Urinary bladder (tissue), 4 donors: ENCODE measurements at places on chromosomes 5 and 9. TPM values are rescaled to one million over a fixed set of nuclear protein-coding genes. Genes with fewer than 3 reads are reported as not detected.

The ZBTB43 gene
- polyA plus RNA-seq, result 16.8 TPM

The LHX2 gene
- polyA plus RNA-seq, result not detected

The PRR16 gene
- 11.9 TPM for polyA plus RNA-seq

The LRRC19 gene
- not detected for polyA plus RNA-seq

The CMYA5 gene
- polyA plus RNA-seq, result 4.3 TPM

The TEX48 gene
- polyA plus RNA-seq, result not detected

DNA sequence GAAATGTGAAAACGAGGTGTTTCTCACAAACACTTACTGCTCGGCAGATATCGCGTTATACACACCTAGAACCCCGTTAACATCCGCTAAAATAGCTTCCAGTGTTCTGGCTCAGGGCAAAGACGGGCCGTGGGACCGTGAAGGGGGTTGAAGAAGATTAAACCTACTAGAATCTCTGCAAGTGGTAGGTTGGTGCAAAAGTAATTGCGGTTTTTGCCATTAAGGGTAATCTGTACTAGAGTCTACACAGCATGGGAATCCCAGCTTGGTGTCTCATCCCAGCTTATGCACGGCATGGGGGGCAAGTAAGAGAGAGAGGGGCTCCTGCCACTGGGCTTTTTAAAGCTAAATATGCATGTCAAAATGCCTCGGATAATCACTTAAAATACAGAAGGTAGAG is 43.9 kb downstream of the HRH2 start:
- no peak for DNase-seq

DNA sequence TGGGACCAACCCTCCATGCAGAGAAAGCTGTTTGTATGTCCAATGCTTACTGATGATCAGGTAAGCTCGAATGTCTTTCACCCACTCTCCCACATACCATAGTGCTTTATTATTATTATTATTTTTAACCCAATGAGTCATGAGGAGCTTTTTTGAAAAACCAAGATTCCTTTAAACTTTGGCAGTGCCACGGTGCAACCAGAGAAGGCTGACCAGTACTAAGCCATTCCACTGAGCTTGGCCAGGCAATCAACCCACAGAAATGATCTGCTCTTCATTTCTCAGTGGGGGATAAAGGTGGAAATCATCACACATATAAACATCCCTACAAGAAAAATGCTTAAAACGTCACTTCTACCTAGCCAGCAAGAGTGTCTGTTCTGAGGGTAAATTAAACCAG is 35.5 kb downstream of the JAKMIP2 start:
- DNase-seq, result no peak

- no peak for DNase-seq
These were observed 539.2 kb downstream of the TLE1 start for GRCh38 chr9:81150016-81150625.

- DNase-seq, result no peak
These were observed 360.6 kb downstream of the PLK2 start for GRCh38 chr5:58099257-58099656.

- DNase-seq, result no peak
These were observed at the start of gene TRIM7 for GRCh38 chr5:181204826-181205760. TRIM7 (minus strand) TSS chr5:181205196; CDS start chr5:181205110, 86 bp downstream.

DNA sequence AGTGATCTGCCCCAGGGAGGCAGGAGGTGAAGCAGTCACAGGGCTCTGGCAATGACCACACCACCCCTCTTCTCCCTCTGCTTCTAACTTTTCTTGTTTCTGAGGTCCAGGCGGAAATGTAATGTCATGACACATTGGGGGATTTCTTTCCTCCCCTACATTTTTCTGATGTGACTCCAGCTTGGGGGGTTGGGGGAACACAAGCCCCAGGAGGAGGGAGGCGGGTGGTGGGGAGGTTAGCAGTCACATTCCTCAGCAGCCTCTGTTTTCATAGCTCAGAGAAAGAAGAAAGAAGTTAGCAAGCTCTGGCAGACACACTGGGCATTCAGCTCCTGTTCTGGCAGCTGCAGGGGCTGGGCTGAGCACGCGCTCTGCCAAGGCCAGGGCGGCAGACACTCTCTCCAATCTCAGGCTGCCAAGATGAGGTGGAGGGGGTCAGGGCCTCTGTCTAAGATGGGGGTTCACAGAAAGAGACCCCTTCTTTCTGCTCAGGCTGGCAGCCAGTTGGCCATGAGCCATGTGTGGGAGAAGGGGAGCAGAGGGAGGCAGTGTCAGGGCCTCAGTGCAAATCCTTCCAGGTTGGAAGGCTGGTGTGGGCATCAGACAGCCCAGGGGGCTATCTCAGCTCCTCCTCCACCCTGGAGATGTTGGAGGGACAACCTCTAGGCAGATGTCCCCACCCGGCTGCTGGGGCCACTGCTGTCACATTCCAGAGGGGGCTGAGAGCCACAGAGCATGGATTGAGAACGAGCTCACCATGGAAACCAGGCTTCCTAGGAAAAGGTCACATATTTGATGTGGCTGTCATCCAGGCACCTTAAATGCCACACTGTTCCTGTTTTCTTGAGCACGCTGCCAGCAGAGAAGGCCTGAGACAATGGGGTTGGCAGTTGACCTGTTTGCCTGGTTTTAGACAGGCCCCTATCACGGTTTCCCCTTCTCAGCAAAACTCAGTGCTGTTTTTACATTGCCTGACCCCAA is 20.1 kb upstream of the PFDN1 start:
- no peak for DNase-seq

DNA sequence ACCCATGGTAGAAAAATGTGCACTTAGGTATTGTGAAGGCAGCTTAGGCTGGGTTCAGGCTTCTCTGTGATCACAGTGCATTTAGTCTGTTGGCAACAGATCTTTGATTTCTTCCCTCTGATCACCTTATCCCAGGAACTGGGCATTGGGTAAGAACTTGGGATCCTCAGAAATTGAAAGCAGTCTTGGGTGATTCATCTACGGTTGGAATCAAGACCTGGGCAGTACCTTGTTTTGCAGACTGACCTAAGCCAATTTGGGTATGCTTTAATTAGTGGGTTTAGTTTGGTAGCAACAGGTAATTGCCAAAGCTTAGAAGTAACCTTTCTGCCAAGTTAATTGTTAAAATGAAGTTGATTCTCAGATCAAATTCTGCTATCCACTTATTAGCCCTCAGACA is 17.8 kb downstream of the ENTREP1 start:
- no peak for DNase-seq

GRCh38 chr9:5644501-5644900 is 15.6 kb downstream of the RIC1 start:
- DNase-seq, result no peak

DNA sequence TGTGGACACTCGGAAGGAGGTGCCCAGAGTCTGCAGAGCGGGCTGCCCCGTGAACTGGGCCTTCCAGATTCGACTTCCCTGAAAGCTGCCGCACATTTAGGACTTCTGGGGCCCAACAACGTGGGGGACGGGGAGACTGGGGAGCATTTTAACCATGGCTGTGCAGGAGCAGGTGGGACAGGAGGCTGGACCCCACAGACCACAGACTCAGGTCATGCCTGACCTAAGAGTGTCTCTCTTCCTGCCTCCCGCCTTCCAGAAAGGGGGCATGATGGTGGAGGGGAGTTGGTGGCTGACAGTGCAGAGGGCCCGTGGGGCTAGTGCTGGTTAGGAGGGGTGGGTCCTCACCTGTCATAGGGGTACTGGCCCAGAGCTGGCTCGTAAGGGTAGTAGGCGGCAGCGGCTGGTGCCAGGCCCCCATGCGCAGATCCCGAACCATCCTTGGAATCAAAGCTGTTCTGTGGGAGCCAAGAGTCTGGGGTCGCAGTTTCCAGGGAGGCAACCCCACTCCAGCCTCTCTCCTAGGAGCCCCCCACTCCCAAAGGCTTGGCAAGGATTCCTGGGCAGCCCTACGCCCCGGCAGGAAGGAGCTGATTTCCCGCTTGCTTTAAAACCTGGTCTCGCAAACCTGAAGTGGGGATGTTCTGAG is 2.2 kb downstream of the IRX4 start:
- DNase-seq, result no peak

- DNase-seq, result no peak
These were observed 16.8 kb downstream of the CLINT1 start for GRCh38 chr5:157842185-157842584.

GRCh38 chr5:133051061-133051541 is 712 bp upstream of the HSPA4 start:
- no peak for DNase-seq

GRCh38 chr9:85067792-85068191 is 398.3 kb downstream of the NTRK2 start:
- no peak for DNase-seq

GRCh38 chr9:27196383-27196782 is 87.4 kb downstream of the TEK start:
- no peak for DNase-seq

- no peak for DNase-seq
These were observed 14.7 kb downstream of the ASTN2 start for GRCh38 chr9:117400171-117400570.

- DNase-seq, result no peak
These were observed 14.4 kb upstream of the SLC22A4 start for GRCh38 chr5:132279801-132280200.
